ENCODE measurements at places on chromosomes 6 and 20. TPM values are rescaled to one million over a fixed set of nuclear protein-coding genes. Genes with fewer than 3 reads are reported as not detected.

SOBP gene
- total RNA-seq, result 0.96 TPM

- no peak for DNase-seq
These were observed 111.6 kb upstream of the TENT5A start for GRCh38 chr6:81864124-81864523.

- DNase-seq, result no peak
These were observed 25.8 kb downstream of the ADGRF5 start for GRCh38 chr6:46895930-46896329.

DNA sequence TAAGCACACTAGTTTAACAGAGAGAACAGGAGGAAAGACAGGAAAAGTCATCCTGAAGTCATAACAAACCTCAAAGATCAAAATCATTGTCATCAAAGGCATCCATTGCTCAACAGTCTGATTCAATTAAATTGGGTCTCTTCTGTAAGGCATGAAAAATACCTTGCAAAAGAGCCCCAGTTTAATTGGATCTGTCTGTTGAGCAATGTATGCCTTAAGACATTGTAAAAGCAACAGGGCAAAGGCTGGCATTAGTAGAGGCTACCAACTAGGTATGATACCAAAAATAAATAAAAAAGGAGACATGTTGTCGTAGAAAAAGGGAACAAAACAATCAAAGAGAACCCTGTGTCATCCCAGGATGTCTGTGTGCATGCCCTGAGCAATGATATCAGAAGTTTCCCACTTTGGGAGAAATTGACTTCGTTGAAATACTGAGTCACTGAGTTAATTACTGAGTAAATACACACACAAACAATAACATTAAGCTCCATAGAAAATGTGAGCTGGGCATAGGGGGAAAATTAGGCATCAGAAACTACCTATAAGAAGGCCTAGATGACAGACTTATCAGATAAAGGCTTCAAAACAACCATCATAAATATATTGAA lies 1013.8 kb upstream of the CITED2 start:
- DNase-seq, result no peak

GTSF1L gene
- 0.97 TPM for total RNA-seq

HMGCLL1 gene
- not detected for total RNA-seq

CCN6 gene
- not detected for total RNA-seq
